ENCODE measurements at places on chromosomes 5 and 9. TPM values are rescaled to one million over a fixed set of nuclear protein-coding genes. Genes with fewer than 3 reads are reported as not detected.

FAM221B gene
- total RNA-seq = not detected

RETREG1 gene
- total RNA-seq = 30.3 TPM

IRX1 gene
- not detected for total RNA-seq

LRRC19 gene
- total RNA-seq = not detected

COL5A1 gene
- total RNA-seq = 0.09 TPM

AQP3 gene
- 2.8 TPM for total RNA-seq

MLANA gene
- not detected for total RNA-seq

AUH gene
- total RNA-seq = 36.1 TPM

RNF208 gene
- 3.0 TPM for total RNA-seq

STPG3 gene
- total RNA-seq = not detected

LCN9 gene
- not detected for total RNA-seq
